ENCODE measurements at places on chromosomes 2 and 18.

GRCh38 chr2:207491956-207492355 is 37.8 kb upstream of the CREB1 start:
- no peak for DNase-seq

GRCh38 chr2:99573634-99574251 is 83.9 kb upstream of the REV1 start:
- no peak for DNase-seq

- DNase-seq: no peak
Measured at GRCh38 chr2:231039821-231040364, 2.6 kb downstream of the C2orf72 start.

DNA sequence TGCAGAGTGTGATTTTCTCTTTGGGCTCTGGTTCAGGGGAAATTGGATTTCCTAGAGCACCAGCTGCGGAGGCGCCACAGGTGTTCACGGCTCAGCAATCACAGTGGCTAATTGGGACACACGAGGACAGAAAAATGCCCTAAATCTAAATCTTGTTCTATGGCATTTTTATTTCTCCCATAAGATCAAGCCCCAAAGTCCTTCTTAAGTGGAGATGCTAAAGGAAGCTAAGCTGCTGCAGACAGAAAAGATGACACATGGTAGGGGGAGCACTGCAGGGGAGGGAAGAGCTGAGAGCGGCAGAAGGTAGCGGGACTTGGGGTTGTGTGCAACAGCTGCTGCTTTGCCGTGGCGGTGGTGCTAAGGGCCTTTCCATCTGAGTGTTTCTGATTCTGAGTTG is 280.6 kb downstream of the MYT1L start:
- no peak for DNase-seq

- DNase-seq: no peak
Measured at GRCh38 chr2:234436482-234436837, 60.4 kb downstream of the ARL4C start.

GRCh38 chr2:43426305-43427031 is 169.4 kb downstream of the THADA start:
- DNase-seq: peak; percentile 83

DNA sequence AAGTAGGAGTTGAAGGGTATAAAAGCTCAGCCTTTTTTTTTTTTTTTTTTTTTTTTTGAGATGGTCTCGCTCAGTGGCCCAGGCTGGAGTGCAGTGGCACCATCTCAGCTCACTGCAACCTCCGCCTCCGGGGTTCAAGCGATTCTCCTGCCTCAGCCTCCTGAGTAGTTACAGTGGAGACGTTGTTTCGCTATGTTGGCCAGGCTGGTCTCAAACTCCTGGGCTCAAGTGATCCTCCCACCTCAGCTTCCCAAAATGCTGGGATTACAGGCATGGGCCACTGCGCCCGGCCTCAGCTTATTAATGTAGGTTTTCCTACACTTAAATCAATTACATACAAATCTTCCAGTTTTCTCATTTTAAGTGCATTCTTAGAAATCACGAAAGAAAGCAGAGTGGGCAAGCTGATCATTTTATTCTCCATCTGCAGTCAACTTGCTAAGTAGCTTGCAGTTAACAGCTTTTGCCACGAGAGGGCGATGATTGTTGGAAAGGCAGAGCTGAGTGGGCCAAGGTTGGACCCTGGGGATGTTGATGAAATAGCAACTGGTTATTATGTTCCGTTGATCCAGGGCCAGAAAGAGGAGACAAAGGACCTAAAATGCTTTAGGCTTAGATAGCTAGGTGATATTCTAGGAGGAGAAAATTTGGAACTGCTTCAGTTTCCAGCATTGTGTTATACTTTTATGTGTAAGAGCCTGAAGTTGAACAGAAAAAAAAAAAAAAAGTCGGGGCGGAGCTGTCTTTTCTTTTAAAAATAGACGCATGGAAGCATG is 234.4 kb upstream of the EPAS1 start:
- DNase-seq: peak; percentile 64

DNA sequence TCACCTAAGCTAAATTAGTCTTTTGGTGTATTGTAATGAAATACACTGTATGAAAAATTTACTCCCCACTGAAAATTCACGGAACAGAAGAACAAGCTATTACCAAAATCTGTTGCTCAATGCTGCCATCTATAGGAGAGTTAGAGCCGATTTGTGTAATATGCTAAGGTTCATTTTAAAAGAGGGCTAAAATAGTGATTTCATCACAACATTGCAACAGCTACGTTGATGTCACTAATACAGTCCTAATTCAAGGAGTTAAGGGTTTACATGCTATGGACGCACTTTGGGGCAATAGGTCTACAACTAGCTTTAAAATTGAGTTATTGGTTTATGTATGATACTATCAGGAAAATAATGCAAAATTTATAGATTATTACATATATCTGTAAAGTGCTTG is 3.0 kb upstream of the IRS1 start:
- DNase-seq: peak; percentile 79

- DNase-seq: no peak
Measured at GRCh38 chr2:202780514-202781021, 91.0 kb downstream of the ICA1L start.

- DNase-seq: no peak
Measured at GRCh38 chr2:207067473-207067872, 98.3 kb downstream of the KLF7 start.

DNA sequence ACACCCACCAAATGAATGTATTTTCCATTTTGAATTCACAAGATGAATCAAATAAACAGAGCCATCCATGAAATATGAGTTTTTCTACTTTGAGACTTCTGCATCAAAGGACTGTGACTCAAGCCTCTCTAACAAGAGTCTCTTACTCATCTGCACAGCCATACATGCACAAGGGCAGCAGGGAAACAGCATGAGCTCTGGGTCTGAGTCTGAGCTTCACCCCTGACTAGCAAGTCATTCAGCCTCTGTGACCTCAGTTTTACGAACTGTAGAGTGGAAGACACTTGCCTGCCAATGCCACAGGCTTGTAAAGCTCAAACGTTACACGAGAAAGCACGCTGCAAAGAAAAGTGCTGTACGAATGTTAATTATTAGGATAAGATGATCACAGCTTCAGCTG is 42.9 kb downstream of the MREG start:
- no peak for DNase-seq

- no peak for DNase-seq
Measured at GRCh38 chr2:119682578-119682977, 3.6 kb downstream of the TMEM177 start.

GRCh38 chr2:54500404-54501205 is 44.5 kb downstream of the SPTBN1 start:
- no peak for DNase-seq

DNA sequence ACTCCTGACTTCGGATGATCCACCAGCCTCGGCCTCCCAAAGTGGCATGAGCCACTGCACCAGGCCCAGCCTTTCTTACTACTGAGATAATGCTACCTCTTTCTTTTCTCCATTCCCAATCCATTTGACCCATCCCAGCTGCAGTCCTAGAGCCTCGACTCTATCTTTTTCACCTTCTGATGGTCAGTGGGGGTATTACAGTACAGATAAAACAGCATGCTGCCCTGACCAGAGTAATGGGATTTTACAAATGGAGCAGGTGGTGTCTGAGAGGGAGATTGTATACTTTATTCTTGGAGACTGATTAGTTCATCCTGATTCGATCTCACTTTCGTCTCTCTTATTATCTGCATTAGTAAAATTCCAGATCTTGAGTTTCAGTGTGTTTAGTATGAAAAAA is 238.6 kb upstream of the TNP1 start:
- no peak for DNase-seq

DNA sequence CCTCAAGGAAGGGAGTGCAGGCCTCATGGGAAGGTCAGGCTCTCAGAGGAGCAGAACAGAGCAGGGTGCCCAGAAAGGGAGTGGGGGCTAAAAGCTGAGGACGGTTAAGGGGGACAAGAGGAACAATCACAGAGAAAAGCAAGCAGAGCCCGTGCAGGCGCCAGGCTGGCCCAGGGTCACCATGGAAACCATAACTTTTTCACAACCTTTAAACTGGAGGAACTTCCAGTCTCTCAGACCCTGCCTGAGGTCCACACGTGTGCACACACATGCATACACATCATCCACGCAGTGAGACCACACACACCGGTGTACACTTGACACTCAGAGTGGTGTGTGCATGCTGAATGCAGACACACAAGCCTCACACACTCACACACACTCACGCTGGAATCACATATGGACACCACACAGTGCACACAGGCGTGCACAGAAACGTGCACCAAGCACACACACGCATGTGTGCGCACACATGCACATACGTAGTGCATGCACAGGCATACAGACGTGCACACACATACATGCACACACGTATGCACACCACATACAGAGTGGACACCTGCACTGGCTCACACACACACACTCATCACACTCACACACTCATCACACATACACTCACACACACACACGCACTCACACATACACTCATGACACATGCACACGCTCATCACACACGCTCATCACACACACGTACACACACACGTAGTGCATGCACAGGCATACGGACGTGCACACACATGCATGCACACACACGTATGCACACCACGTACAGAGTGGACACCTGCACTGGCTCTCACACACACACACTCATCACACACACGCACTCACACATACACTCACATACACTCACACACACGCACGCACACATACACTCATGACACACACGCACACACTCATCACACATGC is 37.2 kb upstream of the SNED1 start:
- DNase-seq: no peak

DNA sequence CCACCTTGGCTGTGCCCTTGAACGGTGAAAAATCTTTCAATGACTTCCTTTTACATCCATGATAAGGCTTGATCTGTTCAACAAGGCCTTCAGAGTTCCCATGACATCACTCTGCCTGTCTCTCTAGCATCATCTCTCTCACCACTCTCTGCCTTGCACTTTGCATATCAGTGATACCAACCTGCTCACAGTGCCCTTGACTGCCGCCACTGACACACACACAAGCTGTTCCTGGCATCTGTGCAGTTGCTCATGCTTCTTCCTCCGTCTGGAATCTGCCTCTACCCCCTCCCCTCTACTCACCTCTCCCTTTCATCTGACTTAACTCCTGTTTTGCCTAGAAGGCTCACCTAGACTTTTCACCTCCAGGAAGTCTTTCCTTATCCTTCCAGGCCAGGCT is 79.1 kb upstream of the SEC11C start:
- DNase-seq: no peak

All from CD4-positive, alpha-beta T cell treated with Interleukin-2 at 100 ng/mL for 4 hours (primary cell).